Activated naive CD4-positive, alpha-beta T cell treated with anti-CD3 and anti-CD28 coated beads for 36 hours (primary cell): ENCODE measurements at places on chromosomes 16 and 17. TPM values are rescaled to one million over a fixed set of nuclear protein-coding genes. Genes with fewer than 3 reads are reported as not detected.

- no peaks in the 10 kb centered on the region for H3K27me3 ChIP-seq
- H3K4me1 ChIP-seq, result no peaks in the 10 kb centered on the region
- H3K27ac ChIP-seq, result no peak overlapping the region
- H3K36me3 ChIP-seq, result no peaks in the 10 kb centered on the region
Measured at GRCh38 chr16:25625620-25626019, 66.1 kb upstream of the HS3ST4 start.

GRCh38 chr16:89915303-89916232 lies 3.1 kb upstream of the MC1R start:
- peaks cover 21% of the 10 kb centered on the region for H3K4me1 ChIP-seq
- peaks cover 2% of the 10 kb centered on the region for H3K36me3 ChIP-seq
- H3K4me3 ChIP-seq, result no peak overlapping the region
- H3K27me3 ChIP-seq, result peaks cover 16% of the 10 kb centered on the region
- no peak for DNase-seq
- H3K27ac ChIP-seq, result no peak overlapping the region

DNA sequence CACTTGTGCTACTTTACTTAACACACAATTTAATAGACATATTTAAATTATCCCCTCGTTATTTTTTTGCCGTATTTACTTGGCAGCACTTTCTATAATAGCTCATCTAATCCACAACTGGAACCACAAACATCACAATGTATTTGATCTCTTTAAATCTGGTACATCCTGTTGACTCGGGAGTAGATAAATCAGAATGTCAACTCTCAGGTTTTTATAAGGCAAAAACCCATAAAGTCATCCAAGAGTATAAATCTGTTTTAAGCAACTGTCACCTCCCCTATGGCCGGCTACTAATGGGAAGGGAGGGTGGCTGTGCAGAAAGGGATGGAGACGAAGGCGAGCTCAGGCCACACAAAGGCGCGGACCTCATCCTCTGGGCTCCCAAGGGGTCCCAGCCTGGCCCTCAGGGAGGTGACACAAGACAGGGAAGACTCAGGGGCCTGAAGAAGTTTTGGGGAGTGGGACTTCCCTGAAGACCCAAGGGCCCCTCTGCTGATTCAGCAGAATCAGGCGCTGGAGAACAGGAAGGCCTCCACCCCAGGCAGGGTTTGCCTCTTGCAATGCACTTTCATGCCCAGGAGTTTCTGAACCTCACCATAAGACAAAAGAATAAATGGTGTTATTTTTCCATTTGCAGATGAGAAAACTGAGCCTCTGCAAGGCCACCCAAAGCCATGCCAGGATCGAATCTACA lies 122.5 kb downstream of the ZNF423 start:
- no peak overlapping the region for H3K27ac ChIP-seq
- H3K4me1 ChIP-seq, result no peaks in the 10 kb centered on the region
- H3K4me3 ChIP-seq, result no peak overlapping the region
- H3K36me3 ChIP-seq, result no peaks in the 10 kb centered on the region
- no peaks in the 10 kb centered on the region for H3K27me3 ChIP-seq
- no peak for DNase-seq

DNA sequence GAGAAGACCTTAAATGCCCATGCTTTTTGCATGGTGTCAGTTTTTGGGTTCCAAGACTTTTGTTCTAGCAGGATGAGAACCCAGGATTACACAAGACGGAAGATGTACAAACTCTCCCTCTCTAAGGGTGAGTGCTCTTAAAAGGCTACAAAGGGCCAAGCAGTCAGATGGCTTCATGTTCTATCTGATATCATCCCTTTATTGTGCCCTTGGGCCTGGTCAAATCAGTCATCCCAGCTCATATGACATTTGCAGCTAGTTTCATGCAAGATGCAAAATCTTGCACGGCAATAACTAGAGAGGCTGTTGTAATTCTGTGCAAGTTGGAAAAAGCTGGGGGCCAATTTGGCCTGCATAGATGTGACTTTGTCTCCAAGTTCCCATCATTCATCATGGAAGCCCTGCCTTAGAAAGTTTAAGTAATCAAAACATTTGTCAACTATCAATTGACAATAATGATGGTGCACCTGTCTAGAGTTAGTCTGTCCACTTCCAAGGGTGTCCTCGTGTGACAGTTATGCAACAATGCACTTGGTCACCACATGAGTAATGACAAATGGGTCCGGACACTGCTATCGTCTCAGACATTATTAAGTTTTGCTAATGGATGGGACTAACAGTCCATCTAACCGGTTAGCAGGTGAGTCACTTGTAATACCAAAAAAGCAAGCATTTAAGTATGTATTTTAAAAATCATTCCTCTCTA lies 58.6 kb upstream of the ZFHX3 start:
- DNase-seq, result no peak
- no peaks in the 10 kb centered on the region for H3K27me3 ChIP-seq
- no peaks in the 10 kb centered on the region for H3K36me3 ChIP-seq
- no peak overlapping the region for H3K27ac ChIP-seq
- no peak overlapping the region for H3K4me3 ChIP-seq
- no peaks in the 10 kb centered on the region for H3K4me1 ChIP-seq

- no peak for DNase-seq
- H3K27ac ChIP-seq, result no peak overlapping the region
- peaks cover 20% of the 10 kb centered on the region for H3K4me1 ChIP-seq
- no peaks in the 10 kb centered on the region for H3K36me3 ChIP-seq
Measured at GRCh38 chr16:70399381-70399780, 39.5 kb downstream of the ST3GAL2 start.

TOM1L1 gene
- 1.3 TPM for total RNA-seq

CCL4L2 gene
- total RNA-seq, result 1.0 TPM

CCNF gene
- total RNA-seq, result 74.5 TPM

MT1G gene
- total RNA-seq, result 23.8 TPM

PRCD gene
- not detected for total RNA-seq
